Ovary (tissue), 10 donors: ENCODE measurements at places on chromosomes 4 and X.

DNA sequence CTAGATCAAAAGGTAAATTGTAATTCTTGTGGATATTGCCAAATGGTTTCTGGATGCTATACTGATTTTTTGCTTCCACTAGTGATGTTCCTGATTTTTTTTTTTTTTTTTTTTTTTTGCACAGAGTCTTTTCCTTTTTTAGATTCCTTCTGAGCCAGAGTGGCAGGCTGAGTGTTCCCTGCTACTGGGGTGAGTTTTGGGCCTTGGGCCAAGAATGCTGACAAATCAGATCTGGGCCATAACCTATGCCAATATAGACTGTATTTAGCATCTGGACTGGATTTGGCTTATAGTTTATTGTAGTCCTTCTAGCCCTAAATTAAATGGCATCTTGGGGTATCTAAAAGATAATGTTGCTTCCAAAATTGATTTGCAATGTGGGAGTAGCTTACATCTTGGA is 52.8 kb downstream of the REPS2 start:
- DNase-seq, result no peak

- DNase-seq, result no peak
Observed at GRCh38 chr4:48033825-48034413, 17.3 kb downstream of the NIPAL1 start.

GRCh38 chrX:135974279-135974856 is 580 bp upstream of the MMGT1 start:
- peak; percentile 73 for DNase-seq

DNA sequence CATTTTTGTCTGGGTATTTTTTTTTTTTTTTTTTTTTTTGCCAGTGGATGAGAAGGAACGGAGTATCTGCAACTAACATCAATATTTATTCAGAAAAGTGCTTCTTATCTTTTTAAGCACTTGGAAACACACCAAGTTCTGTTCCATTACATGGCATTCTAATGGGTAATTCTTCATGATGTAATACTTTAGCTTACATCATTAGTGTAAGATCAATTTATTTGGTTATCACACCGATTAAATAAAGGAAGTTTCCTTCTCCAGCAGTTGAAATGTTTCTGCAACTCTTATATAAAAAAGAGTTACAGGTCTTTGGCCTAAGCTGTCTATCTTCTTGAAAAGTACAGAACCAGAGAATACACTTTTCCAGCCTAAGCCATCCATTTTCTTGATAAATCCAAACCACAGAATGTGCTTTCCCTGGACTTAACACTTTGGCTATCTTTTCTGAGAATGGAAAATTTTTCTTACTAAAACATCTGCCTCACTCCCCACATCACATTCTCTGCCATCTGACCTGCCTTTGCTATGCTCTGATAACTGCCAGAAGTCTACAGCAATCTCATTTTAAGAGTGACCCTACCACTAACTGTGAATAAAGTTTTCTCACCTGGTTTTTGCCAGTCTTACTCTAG is 191.9 kb upstream of the MAB21L2 start:
- no peak for DNase-seq

GRCh38 chr4:114875630-114876029 is 237.8 kb downstream of the NDST4 start:
- no peak for DNase-seq

- no peak for DNase-seq
Observed at GRCh38 chrX:120262859-120263708, 12.5 kb downstream of the ZBTB33 start.

DNA sequence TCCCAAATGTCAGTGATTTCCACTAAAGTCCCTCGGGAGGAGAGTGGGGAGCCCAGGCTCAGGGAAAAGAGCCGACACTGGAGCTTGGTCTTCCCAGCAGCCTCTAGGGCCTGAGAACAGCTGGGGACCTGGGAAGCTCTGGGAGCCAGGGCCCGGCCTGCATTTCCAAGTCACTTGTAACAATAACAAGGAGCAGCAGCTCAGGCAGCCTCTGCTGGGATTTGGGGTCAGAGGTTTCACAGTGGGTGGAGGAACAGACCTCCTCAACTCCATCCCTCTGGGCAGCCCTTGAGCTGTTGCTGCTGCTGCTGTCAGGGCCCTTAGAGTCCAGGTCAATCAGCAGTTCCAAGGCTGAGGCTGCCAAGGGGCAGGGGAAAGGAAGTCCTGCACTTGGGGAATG is 11.1 kb downstream of the STARD8 start:
- DNase-seq, result peak; percentile 49

GRCh38 chr4:80831383-80832361 is 198.8 kb upstream of the BMP3 start:
- no peak for DNase-seq

- DNase-seq, result no peak
Observed at GRCh38 chrX:77776659-77777058, 9.4 kb downstream of the ATRX start.

GRCh38 chr4:17489123-17489522 is 22.8 kb downstream of the QDPR start:
- DNase-seq, result no peak

GRCh38 chrX:97021680-97022079 is 138.0 kb downstream of the RPA4 start:
- DNase-seq, result no peak

- peak; percentile 50 for DNase-seq
Observed at GRCh38 chr4:86935853-86936733, 1.3 kb downstream of the AFF1 start.

DNA sequence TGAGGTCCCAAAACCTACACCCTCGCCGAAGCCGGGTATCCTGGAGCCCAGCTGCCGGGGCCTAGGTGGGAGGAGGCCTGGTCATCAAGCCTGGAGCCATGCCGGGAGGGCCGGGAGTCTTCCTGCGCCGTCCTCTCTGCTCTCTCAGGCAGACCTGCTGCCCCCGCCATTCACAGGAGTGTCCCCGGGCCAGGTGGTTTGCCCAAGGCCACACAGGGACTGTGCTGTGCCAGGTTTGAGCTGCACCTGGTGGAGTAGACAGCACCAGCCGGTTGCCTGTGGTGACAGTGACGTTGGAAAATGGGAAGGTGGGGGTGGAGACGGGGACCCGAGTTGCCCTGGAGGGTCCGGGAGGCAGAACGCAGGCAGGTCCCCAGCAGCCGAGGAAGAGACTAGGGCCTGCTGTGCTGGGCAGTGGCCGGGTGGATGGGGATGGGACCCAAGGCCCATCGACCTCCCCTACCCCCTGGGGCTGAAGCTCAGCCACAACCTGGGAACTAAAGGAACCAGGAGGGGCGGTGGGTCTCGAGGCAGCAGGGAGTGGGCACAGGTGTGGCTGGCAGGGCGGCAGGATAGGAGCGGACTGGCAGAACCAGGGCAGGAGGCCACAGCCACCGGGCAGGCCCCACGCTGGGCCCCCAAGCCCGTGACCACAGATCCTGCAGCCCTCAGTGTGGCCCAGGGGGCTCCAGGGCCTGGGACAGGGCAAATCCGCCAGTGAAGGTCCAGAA is 9.5 kb downstream of the DOK7 start:
- DNase-seq, result no peak

DNA sequence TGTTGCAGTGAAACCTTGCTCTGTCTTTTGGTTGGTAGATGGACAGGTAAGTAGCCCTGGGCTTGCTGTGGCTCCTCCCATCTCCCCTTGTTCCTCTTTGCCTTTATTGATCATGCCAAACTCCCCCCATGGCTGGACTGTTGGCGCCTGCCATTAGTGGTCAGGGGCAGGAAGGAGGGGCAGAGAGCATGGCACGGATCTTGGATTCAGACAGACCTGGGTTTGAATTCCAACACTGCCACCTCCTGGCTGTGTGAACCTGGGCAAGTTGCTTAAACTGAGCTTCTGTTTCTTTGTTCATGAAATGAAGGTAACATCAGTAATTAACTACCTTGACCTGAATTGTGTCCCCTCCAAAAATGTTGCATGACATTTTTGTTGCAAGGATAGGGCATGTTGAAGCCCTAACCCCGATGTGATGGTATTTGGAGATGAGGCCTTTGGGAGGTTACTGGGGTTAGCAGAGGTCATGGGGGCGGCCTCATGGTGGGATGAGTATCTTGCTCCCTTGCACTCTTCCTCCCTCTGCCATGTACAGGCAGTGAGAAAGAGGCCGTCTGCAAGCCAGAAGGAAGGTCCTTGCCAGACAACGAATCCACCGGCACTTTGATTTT is 6.0 kb downstream of the SLC2A9 start:
- peak; percentile 39 for DNase-seq

- no peak for DNase-seq
Observed at GRCh38 chr4:140637836-140638235, 69.1 kb upstream of the UCP1 start.

DNA sequence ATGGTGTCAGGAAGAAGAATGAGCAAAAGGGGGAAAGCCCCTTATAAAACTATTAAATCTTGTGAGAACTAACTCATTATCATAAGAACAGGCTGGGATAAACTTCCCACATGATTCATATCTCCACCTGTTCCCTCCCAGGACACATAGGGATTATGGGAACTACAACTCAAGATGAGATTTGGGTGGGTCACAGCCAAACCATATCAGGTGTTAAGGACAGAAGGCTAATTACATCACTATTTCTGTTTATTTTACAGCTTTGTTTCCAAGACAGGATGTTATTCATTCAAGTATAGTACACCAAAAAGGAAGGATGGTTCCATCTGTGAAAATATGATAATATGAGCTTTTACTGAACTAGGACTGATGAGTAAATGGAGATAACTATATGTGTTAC is 63.7 kb upstream of the ARSJ start:
- DNase-seq, result no peak

DNA sequence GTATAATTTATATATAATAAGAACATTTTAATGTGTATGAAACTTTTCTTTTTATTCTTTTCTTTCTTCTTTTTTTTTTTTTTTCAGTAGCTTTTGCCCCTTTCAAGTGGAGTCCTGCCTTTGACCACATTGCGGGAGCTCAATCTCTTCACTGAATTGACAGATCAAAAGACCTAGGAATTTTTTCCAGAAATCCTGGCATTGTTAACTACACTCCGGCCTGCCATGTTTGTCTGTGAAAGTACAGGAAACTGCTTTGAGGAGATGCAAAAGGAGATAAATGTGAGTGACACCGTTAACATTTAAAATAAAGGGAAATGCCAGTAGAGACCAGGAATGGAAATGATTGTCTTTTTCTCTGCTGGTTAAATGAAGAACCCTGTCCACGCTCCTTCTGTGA is 159.3 kb upstream of the VCX3A start:
- no peak for DNase-seq

DNA sequence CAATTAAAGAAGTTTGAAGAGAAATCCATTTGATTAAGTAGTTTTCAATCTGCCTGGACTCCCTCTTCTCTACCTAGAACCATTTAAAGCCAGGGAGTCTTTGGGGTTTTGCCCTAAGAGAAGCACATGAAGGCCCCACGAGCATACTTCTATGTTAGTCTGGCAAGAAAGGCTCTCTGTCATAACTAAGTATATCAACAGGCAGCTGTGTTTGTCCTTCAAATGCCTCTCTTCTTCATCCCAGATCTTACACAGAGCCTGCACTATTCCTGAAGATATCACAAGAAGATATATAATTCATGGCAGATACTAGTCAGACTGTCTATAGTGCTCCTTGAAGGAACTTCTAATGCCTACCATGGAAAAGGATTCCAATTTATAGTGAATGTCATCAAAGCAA is 206.2 kb downstream of the PRDM5 start:
- DNase-seq, result no peak

- DNase-seq, result no peak
Observed at GRCh38 chr4:24884902-24885301, 27.9 kb downstream of the CCDC149 start.

DNA sequence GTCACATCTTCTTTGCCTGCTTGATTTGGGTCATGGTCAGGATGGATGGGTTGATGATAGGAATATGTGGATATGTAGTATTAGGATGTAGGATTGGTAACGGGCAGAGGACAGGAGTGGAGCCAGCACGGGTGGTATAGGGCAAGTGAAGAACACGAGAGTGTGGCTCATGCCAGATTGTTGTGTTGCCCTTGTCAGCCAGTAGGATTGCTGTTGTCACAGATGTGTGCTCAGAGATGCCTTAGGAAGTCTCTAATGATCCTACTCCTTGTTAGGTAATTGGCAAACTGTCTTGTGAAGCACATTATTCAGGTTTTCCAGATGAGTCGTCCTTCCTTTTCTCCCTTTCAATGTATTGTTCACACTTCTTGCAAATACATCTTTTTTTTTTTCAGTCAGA is 5.5 kb downstream of the ATP10D start:
- no peak for DNase-seq

DNA sequence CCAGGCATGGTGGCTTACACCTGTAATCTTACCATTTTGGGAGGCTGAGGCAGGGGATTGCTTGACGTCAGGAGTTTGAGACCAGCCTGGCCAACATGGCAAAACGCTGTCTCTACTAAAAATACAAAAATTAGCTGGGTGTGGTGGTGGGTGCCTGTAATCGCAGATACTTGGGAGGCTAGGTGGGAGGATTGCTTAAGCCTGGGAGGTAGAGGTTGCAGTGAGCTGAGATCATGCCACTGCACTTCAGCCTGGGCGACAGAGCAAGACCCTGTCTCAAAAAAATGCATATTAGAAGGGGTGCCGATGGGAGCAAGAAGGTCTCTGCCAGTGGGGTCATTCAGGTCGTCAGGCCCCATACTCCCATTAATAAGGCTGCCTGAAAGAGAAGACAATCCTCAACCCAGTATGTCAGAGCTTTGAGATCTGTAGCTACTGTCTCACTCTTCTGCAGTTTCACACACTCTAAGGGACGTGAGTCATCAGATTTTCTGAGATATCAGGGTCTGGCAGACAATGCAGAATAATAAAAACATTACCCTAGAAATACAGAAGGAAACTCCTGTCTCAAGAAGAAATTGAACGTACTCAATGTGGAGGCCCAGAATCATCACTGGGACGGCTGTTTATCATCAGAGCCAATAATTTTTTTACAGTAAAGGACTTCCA is 176.7 kb upstream of the FAT1 start:
- DNase-seq, result no peak

DNA sequence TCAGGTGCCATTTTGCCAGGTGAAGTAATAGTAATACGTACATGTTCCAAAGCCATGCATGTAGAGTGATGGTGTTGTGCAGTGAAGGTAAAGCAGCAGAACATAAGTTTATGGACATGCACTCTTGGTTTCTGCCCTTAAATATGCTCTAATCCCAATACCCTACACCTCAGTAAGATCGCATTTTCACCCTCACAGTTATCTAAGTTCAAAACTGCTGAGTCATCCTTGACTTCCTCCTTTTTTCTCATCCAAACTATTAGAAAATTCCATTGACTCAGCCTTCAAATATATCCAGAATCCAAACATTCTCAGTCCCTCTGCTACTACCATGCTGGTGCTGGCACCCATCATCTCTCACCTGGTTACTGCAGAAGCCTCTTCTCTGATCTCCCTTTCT is 652.9 kb upstream of the IGFBP7 start:
- DNase-seq, result no peak

- DNase-seq, result no peak
Observed at GRCh38 chr4:84726356-84726755, 143.4 kb downstream of the CDS1 start.

DNA sequence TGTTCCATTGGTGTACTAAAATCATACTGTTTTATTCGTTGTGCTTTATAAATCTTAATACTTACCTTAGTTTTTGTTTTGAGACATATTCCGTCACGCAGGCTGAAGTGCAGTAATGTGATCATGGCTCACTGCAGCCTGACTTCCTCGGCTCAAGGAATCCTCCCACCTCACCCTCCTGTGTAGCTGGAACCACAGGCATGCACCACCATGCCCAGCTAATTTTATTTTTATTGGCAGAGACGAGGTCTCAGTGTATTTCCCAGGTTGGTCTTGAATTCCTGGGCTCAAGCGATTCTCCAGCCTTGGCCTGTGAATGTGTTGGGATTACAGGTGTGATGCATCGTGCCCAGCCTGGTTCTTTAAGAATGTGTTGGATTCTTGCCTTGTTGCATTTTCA is 24.4 kb upstream of the DCK start:
- DNase-seq, result no peak
